ENCODE measurements at places on chromosomes 3 and 15.

- no peaks in the 10 kb centered on the region for H3K4me1 ChIP-seq
- no peak overlapping the region for H3K4me3 ChIP-seq
- no peaks in the 10 kb centered on the region for H3K27me3 ChIP-seq
- DNase-seq: no peak
- H3K36me3 ChIP-seq: no peaks in the 10 kb centered on the region
- no peak overlapping the region for H3K27ac ChIP-seq
These were observed 19.2 kb downstream of the CPA3 start for GRCh38 chr3:148884261-148884660.

GRCh38 chr3:108106031-108106430 is 15.2 kb upstream of the CD47 start:
- no peaks in the 10 kb centered on the region for H3K36me3 ChIP-seq
- H3K4me1 ChIP-seq: no peaks in the 10 kb centered on the region
- no peaks in the 10 kb centered on the region for H3K27me3 ChIP-seq

- no peaks in the 10 kb centered on the region for H3K27me3 ChIP-seq
- no peaks in the 10 kb centered on the region for H3K4me1 ChIP-seq
- H3K36me3 ChIP-seq: no peaks in the 10 kb centered on the region
- peak overlapping the region; percentile 85 for H3K27ac ChIP-seq
These were observed 256.2 kb downstream of the ZNF621 start for GRCh38 chr3:40780925-40781406.

DNA sequence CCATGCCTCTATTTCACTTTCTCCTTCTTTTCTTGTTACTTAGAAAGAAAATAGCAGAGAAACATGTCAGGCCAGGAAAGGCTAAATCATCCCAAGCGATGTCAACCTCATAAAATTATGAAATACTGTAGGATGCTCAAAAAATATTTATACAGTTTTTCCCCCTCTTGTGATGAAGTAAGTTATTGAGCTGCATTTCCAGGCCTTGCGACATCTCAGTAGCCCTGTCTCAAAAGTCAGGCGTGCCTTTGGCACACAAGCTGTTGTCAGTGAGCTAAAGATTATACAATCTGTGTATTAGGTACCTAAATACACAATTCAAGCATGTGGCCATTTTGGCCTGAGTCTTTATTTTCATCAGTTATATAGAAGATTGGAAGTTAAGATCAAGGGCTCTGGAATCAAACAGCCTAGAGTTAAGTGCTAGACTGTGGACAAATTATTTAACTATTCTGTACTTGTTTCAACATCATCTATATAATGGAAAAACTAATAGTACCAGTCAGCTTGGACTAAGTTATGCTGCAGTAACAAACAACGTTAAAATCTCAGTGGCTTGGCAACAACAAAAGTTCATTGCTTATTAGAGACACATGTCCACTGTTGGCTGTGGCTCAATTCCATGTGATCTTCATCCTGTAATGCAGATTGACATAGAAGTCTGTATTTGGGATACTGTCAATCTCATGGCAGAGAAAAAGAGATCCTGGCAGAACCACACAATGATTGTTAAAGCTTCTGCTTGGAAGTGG is 406.4 kb upstream of the PROK2 start:
- DNase-seq: no peak
- no peaks in the 10 kb centered on the region for H3K36me3 ChIP-seq
- no peaks in the 10 kb centered on the region for H3K27me3 ChIP-seq
- no peak overlapping the region for H3K27ac ChIP-seq
- H3K4me3 ChIP-seq: no peak overlapping the region

GRCh38 chr3:111764645-111765091 is 94.4 kb upstream of the PHLDB2 start:
- H3K27ac ChIP-seq: peak overlapping the region; percentile 95
- no peak for DNase-seq
- H3K4me1 ChIP-seq: no peaks in the 10 kb centered on the region
- no peak overlapping the region for H3K4me3 ChIP-seq
- H3K27me3 ChIP-seq: no peaks in the 10 kb centered on the region
- H3K36me3 ChIP-seq: no peaks in the 10 kb centered on the region

GRCh38 chr15:33188159-33188558 is 6.4 kb downstream of the FMN1 start:
- no peak overlapping the region for H3K4me3 ChIP-seq
- no peak for DNase-seq
- H3K36me3 ChIP-seq: no peaks in the 10 kb centered on the region
- H3K27me3 ChIP-seq: peaks cover 14% of the 10 kb centered on the region

DNA sequence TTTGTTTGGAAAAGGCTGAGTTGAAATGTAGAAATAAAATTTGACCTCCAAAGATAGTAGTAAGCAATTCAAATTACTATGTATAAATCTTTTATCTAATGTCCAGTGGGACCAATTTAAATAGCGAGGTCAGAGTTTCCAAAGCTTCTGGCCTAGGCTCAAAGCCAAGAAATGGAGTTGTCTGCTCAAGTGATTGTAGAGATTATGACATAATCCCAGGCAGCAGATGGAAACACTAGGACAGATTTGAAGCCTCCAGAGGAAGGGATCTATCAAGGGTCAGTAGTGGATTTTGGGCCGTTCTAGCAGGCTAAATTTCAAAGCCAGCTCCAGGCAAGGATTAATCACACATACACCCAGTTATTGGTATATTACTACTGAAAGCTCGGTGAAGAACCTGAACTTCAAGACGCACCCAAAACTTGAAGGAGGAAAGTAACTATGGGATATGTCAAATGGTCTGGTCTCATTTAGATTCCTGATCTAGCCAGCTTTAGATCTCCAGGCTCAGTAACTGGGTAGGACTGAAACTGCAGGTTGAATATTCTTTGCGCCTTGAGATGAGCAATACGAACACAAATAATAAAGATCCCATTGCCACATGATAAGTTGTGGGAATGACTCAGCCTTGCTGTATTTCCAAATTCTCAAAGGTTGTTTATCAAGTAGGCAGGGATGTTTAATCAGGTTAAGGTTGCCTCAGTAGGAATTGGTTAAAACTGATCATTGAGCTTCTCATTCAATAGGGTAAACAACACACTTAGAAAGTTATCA is 30.9 kb upstream of the ARRDC4 start:
- no peak overlapping the region for H3K4me3 ChIP-seq
- H3K4me1 ChIP-seq: no peaks in the 10 kb centered on the region
- no peak for DNase-seq
- no peaks in the 10 kb centered on the region for H3K27me3 ChIP-seq
- H3K36me3 ChIP-seq: no peaks in the 10 kb centered on the region

All from tibial nerve (tissue), 4 donors.